ENCODE measurements at places on chromosomes 6 and 20.

DNA sequence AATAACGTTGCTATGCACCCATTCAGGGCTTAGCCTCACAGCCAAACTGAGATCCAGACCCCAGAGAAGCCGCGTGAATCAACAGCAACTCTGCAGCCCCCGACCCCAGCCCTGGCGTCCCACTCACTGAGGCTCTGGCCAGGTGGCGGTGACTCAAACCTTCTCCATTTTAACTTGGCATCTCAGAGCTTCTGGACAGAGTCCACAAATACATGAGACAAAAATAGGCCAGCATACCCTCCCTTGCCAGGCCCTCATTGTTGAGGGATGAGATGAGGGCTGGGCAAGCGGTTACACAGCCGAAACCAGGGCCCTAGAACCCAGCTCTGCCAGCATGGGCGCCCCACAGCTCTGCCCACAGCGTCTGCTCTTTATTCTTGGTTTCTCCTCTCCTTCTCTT is 118.4 kb downstream of the MYLK4 start:
- no peak for DNase-seq

DNA sequence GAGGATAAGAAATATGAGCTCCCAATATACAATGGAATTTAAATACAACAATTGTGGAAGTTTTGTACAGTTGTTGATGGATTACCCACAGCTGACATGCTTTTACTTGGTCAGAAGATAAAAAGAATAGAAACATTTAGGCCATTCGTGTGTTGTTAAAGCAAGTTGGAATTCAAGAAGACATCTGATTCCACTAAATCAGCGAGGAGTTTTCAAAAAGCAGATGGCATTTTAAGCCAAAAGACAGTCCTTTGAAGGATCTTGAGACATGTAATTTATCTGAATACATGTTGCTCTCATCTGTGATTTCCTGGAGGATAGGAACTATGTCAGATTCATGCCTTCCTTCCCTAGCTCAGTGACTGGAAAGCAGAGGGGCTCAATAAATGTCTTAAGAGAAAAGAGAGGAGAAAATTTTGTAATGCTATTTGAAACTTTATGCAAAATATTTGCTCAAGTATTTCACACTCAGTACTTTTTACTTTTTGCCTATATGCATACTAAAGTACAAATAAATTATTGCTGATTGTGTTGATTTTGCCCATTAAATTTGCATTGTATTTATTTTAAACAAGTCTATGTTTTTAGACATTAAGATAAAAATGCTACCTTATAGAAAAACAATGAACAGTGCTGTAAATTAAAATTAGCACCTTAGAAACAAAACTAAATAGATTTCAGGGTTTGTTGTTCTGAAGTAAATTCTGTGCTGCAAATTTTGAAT is 733.8 kb upstream of the FLRT3 start:
- DNase-seq = no peak

DNA sequence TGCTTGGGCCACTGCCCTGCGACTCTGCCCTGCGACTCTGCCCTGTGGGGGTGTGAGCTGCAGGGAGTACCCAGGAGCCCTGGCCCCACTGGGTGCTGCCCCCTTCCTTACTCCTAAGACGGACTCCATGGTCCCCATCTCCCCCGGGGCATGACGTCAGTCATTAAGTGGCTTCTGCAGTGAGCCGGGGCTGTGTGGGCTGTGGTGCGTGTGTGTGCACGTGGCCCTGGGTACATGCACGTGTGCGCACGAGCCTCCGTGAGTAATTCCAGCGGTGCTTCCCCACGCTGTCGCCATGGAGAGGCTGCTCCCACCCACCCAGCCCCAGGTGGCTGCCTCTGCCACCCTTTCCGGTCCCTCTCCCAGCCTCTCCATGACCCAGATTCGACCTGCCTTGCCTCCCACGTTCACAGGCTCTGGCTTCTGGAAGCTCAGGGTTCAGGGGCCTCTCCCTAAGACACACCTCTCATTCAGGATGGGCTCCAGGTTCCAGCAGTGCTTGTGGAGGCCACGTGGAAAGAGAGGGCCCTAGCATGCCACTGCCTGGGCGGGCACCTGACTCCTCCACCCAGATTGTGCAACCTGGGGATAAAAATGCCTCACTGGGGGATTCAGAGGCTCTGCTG is 88.3 kb downstream of the DLGAP4 start:
- no peak for DNase-seq

DNA sequence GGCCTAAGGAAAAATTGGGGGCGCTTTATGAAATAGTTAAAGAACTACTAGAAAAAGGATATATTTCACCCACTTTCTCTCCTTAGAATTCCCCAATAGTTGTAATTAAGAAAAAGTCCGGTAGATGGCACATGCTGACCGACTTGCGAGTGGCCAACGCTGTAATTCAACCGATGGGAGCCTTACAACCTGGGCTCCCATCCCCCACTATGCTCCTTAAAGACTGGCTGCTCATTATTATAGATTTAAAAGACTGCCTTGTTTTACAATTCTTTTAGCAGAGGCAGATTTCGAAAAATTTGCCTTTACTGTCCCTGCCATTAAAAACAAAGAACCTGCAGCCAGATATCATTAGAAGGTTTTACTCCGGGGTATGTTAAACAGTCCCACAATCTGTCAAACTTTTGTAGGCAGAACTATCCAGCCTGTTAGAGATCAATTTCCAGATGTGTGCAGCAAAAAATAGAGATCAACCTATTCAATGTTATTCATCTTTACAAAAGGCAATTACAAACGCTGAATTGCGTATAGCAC is 58.5 kb upstream of the PRSS16 start:
- peak; percentile 22 for DNase-seq

DNA sequence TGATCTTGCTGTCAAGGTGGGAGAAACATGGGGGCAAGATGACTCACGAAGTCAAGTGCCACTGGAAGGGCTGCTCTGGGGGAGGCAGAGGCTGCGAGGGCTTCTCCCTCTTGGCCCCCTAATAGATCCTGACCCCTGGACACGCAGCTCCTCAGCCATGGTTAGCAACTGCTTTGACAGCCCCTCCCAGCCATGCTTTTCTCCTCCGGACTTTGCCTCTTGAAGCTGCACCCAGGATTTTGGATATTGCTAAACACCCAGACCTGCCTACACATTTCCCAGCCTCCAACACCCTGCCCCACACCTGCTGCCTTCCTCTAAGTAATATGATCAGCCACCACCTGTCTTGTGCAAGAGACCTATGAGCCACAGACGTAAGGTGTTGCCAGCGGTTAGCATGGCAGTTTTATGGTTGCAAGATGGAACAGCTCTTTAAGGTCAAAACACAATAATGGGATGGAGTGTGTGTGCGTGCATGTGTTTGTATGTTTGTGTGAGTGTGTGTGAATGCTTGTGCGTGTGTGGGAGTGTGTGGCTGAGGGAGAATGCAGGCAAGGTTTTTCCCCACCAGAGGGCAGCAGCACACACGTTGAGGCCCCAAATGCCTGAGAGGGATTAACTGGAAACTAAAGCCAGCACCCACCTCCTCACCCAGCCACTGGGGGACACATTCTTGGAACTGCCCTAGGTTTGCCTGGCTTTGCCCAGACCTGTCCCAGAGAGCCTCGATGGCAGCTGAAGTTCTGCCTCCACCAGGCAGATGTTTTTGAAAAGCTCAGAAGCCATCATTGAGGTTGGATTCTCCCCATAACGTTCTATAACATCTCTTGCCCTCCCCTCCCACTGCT is 2.5 kb downstream of the IP6K3 start:
- DNase-seq = peak; percentile 99

DNA sequence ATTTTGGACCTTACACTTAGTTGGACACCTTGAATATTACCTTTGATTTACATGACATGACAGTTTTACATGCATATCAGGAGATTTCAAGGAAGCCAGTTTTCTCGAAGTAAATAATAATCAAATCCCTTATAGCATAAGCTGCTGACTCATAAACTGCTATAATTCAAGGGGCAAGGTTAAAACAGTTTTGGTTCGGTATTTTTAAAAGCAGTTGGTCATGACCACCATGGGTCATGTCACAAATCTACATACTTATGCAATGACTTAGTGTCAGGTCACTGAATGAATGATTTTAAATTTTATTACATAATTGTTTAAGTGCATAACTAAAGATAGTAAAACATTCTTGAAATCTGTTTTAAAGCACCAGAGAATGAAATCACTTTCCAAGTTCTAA is 158.0 kb downstream of the DST start:
- DNase-seq = no peak

GRCh38 chr6:31811645-31812044 is 3.4 kb downstream of the HSPA1L start:
- DNase-seq = no peak

DNA sequence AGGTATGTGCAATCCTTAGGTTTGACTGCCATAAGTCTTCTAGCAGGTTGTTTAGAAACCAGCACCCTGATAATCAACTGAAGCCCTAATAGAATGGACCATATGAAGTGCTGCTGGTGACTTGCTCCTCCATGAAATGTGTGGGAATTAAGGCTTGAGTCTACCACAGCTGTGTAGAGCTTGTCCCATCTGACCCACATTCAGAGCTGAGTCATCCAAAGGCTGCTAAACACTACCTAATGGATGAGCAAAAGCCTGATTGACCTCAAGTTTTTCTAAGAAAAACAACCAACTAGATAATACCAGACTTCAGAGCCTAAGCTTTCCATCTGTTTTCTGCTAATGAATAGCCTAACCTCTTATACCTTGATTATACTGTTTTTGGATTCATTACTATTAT is 120.3 kb upstream of the MOCS1 start:
- no peak for DNase-seq

DNA sequence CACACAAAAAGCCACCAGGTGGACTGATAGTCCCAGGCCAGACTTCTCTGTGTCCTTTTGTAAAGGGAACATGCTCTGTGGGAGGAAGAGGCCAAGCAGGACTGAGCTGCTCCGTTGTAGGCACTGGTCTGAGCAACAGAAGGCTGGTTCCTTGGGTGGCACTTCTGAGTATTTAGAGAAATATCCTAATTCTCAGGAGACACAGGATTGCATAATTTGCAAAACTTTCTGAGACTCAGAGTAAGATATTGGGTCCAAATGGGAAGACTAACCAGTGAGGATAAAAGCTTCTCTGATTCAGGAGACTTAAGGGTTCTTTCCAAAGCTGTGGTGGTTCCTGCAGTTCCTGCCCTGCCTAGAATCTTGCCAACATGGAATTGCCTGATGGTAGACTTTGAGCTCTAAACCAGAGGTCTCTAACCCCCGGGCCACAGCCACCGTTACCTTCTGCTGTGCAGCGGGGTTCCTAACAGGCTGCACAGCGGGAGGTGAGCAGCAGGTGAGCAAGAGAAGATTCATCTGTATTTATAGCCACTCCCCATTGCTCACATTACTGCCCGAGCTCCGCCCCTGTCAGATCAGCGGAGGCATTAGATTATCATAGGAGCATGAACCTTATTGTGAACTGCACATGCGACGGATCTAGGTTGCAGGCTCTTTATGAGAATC is 107.0 kb downstream of the OLIG3 start:
- DNase-seq = no peak

GRCh38 chr6:89268776-89269175 is 46.3 kb downstream of the GABRR2 start:
- DNase-seq = no peak

DNA sequence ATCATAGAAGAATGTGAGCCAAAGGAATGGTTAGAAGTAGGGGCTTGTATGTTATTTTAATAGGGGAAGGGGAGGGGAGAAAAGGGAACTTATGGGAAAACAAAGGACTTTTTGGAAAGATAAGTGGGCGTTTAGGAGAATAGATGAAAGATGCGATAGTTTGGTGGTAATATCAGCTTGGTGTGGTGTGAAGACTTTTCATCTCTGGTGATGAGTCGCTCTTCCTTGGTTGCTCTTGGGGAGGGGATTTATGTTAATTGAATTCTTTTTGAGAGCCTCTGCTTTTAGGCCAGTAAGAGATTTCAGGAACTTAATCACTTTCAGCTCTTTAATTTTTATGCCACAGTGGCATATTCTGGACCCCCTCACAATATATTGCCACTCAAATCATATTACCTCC is 10.8 kb downstream of the HECA start:
- no peak for DNase-seq

- no peak for DNase-seq
Observed at GRCh38 chr6:56572788-56573471, 69.8 kb downstream of the DST start.

DNA sequence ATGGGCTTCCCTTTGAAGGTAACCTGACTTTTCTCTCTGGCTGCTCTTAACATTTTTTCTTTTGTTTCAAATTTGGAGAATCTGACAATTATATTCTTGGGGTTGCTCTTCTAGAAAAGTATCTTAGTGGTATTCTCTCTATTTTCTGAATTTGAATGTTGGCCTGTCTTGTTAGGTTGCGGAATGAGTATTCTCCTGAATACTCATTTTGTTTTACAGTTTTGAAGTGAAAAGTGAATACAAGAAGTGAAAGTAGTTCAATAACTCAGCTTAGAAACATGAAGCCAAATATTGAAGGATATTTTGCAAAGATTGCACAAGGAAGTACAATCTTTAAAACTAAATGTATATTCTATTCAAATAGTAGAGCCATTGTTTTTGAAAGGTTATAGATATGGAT is 120.2 kb upstream of the MAP3K4 start:
- no peak for DNase-seq

DNA sequence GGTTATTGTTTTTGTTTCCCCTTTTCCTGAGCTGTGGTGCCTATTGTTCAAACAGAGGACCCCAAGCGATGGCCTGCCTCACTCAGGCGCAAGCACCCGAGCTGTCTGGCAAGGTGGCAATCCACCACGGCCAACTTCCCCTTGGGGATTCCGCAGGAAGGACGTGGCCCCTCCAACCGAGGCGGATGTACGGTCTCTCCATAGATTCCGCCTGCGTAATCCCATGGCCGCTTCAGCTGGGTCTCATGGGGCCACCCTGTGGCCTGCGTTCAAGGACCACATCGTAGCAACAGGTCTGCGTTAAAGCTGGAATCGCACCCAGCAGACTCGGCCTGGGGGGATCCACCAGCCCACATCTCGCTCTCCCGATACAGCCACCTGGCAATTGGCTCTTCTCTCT is 79.9 kb downstream of the CEBPB start:
- no peak for DNase-seq

DNA sequence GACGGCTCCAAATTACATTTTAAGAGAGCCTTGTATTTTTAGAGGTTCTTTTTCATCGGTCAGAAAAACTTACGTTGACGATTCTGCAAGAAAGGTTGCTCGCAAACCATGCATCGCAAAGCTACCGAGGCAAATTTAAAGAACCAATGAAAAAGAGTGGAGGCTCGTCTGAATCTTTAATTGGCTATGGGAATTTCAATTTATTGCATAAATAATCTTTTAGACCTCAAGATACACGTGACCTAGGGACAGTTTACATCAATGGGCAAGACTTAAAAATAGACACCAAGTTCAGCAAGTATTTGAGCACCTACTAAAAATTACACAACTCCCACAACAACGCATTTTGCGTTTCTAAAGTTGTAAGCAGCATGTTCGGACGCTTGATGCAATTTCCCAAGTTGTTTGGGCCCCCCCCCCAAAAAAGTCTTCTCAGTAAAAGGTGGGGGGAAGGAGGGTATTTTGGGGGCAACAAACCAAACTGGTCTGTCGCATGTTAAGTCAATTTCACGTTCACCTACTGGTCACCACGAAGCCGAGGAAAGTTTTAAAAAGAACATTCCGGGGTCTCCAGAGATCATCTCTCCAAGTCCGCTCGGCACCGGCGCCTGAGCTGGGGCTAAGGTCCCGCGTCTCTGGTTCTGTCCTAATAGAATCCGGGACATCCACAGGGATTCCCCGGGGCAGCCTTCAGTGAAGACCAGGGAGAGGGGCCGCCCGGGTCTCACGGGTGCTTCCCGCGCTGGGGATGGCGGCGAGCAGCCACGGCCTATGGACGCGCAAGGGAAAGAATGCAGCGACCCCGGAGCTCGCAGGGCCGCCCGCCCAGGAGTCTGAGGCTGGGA is 851 bp downstream of the SNX5 start:
- DNase-seq = no peak

- DNase-seq = no peak
Observed at GRCh38 chr20:16615199-16615598, 42.0 kb upstream of the KIF16B start.

All from epithelial cell of prostate (primary cell).